ENCODE measurements at places on chromosomes 2 and 18.

DNA sequence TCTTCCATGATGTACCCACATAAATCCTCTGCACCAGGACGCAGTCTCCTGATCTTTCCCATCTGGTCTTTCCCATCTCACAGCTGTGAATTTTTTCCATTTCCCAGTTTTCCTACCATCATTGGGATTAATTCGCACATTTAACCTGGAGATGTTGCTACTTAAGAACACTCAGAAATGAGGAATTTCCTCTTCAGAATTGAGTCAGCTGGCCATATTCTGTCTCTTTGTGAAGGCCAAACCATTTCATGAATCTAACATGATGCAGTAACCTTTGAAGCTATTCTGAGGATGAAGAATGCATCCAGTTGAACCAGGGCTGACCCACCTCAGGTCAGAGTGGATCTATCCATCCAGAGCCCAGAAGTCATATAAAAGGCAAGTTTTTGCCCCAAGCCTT is 326.8 kb downstream of the SETBP1 start:
- no peak for DNase-seq

- DNase-seq, result no peak
Measured at GRCh38 chr2:8642366-8643068, 39.3 kb upstream of the ID2 start.

DNA sequence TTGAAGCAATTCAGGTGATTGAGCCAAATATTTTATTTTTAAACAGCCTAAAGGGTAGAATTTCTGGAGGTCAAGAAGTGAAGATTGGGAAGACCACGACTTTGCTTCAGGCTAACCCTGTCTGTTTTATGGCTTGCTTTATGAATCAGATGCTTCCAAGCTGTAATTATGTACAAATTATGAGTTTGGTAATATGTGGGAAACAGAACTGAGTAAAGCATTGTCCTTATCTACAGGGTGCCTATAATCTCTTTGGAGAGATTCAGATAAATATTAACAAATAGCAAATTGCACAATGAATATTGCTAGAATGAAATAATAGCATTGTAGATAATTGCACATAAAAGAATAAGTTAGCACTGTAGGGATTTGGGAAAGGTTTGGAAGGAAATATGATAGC is 539.4 kb upstream of the CDH2 start:
- DNase-seq, result no peak

DNA sequence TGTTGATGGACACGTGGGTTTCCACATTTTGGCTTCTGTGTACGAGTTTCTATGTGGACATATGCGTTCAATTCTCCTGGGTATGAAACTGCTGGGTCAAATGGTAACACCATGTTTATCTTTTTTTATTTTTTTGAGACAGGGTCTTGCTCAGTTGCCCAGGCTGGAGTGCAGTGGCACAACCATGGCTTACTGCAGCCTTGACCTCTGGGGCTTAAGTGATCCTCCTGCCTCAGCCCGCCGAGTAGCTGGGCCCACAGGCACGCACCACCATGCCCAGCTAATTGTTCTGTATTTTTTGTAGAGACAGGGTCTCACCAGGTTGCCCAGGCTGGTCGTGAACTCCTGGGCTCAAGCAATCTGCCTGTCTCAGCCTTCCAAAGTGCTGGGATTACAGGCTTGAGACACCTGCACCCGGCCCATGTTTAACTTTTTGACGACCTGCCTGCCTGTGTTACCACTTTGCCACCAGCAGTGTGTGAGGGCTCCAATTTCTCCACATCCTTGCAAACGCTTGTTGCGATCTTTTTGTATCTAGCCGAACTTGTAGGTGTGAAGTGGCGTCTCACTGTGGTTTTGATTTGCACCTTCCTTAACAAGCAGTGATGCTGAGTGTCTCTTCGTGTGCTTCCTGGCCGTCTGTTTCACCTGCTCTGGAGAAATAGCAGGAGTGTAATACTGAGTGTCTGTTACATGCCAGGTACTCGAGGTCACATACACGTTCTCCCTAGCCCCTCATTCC is 6.9 kb downstream of the HSBP1L1 start:
- no peak for DNase-seq

DNA sequence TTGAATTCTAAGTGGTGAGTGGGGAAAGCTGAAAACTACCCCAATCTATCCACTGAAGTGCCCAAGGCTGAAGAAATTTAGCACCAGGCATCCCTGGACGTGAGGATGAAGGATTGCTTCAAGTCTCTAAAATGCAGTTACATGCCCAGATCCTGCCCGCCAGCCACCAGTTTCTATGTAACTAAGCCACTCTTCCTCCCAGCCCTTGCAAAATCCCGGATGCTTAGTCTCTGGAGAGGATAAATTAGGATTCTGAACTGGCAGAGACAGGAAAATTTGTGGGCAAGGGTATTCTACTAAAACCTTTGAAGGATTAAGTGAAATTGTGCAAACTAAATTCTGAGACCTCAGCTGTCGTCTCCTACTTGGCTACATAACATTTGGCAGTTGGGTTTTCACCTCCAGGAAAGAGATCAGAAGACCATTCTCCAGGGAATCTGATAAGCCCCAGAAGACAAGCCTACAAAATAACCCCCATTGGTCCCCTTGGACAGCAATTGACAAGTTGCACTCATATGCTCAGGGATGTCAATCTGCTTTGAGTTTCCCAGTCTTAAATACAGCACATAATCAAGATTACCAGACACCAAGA is 93.9 kb upstream of the CD226 start:
- DNase-seq, result no peak

DNA sequence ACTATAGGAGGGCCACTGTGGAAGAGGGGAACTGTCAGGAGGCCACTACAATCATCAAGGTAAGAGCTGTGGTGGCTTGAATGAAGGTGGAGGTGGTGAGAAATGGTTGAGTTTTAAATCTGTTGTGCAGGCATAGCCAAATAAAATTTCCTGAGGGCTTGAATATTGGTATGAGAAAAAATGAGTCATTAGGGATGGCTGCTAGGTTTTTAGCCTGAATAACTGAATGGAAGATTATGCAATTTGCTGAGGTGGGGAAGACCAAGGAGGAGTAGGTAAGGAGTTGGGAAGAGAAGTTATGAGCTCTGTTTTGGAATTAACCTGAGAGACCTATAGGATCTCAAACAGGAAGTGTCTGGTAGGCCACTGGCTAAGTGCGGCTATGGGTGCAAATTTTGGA is 84.0 kb downstream of the KLHL14 start:
- DNase-seq, result no peak

DNA sequence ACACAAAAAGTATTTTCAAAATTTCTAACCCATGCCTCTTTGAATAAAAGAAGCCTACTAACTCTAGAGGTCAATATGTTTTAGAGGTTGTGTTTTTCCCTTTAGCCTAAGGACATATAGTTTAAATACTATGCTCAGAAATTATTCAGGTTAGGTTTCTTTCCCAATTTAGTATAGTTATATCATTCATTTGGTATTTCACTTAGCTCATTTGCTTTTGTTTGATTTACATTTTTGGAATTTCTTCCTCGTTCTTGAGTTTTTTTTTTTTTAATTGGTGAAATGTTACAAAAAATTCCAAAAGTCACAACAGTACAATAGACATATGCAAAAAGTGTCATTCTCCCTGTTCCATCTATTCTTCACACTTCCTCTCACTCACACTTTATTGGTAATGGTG is 371.3 kb upstream of the TNP1 start:
- DNase-seq, result no peak

GRCh38 chr2:191635333-191636234 is 42.4 kb upstream of the NABP1 start:
- DNase-seq, result no peak

- no peak for DNase-seq
Measured at GRCh38 chr2:158458617-158458920, 1.8 kb downstream of the PKP4 start.

- DNase-seq, result no peak
Measured at GRCh38 chr2:8457092-8457481, 224.8 kb upstream of the ID2 start.

DNA sequence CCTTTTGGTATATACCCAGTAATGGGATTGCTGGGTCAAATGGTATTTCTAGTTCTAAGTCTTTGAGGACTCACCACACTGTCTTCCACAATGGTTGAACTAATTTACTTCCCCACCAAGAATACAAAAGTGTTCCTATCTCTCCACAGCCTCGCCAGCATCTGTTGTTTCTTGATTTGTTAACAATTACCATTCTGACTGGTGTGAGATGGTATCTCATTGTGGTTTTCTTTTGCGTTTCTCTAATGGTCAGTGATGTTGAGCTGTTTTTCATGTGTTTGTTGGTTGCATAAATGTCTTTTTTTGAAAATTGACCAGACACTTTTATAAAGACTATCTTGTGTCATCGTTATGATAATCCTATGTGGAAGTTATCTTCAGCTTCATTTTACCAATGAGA is 16.0 kb upstream of the ATP8B1 start:
- DNase-seq, result no peak

DNA sequence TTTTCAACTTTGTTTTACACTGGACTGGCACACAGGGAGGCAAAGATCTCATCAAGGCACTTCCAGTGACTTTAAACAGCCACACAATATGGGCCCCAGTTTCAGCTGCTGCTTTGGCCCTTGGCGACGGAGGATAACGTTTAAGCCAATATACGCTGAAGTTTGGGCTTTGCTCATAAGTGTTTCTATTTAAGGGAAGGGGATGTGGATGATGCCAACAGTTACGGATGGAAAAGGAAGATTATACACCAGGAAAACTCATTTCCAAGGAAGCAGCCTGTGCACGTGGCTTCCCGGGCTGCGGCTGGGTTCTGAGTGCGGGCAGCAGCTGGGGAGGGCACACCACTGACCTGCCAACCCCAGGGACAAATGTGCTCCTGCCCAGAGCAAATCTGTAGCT is 151.1 kb downstream of the SH3BP4 start:
- DNase-seq, result no peak

DNA sequence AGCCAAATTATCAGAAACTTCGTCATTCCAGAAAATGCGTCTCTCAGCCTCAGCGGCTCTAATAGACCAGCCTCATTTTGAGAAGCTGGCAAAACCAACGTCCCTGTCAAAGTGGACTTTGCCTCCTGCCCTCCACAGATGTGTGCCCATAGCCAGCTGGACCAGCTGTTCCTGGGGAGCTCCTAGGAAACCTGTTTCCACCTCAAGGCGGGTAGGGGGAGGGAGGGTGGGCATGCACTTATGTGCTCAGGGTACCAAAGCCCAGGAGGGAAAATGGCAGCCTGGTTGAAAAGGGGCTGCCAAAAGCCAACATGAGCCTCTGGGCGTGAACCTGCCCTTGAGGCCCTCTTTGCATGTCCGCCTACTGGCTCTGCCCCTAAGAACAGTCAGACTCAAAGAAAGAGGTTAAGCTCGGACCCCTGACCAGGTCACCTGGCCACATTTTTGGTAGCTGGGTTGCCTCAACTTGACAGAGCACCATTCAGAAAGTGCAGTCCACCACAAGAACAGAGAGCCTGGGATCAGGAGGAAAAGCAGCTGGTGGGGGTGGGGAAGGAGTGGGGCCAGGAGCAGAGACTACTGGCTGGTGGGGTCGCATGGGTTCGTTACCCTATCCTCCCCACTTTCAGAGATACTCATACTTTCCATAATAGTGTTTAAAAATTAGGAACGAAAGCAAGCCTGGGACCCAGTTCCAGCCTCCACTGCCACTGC is 3.5 kb downstream of the PER2 start:
- DNase-seq, result no peak

GRCh38 chr2:176137252-176137580 is 7.7 kb downstream of the HOXD8 start:
- no peak for DNase-seq

- no peak for DNase-seq
Measured at GRCh38 chr18:79476918-79477571, 81.3 kb downstream of the NFATC1 start.

DNA sequence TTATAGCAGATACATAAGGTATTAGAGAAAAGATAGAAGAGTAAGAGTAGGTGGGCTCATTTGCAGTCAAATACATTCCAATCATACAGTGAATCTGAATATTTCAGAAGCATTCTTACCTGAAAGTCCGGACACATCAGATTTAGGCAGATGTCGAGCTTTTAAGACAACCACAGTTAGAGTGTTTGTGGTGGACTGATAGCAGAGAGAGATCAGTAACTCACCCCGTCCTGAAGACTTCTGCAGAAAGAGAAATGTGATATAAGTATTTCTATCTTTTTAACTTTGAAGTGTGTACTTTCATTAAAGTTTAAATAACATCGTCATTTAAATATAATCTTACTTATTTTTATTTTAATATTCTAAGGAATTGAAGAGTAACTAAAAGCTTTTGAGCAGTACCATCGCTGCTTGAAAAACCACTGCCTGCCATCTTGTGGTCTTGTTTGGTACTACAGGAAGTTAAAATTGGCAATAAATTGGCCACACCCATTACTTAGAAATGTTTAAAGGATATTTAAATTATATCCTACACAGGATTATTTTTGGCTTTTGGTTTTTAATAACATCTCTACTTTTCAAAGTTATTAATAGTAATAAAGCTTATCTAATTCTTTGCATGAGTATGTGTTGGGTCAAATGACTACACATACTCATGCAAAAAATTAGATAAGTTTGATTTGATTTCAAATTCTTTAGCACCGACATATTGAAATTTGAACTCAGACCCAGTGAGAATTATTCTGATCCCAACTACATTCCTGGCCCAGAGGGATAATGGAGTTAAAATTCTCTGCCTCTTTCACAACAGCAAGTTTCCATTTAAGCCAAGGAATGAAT is 5.5 kb downstream of the SYT4 start:
- DNase-seq, result no peak

- DNase-seq, result no peak
Measured at GRCh38 chr2:35973737-35974132, 381.8 kb upstream of the CRIM1 start.

- DNase-seq, result no peak
Measured at GRCh38 chr2:8279506-8279905, 402.4 kb upstream of the ID2 start.

DNA sequence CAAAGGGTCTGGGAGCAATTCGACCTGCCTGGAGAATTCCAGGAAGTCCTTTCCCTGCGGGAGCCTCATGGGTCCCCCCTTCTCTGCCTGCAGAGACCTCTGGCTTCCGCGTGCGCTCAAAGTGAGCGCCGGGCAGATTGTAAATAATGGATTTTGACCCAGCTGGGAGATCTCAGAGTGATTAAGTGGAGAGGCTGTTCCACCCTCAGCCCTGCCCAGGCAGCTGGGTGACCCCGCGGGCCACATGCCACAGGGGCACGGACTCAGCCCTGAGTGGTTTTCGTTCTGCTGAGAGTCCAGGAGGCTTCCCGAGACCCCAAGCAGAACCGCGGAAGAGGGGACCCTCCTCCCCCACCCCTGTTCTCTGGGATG is 1.2 kb downstream of the KCNG2 start:
- no peak for DNase-seq

DNA sequence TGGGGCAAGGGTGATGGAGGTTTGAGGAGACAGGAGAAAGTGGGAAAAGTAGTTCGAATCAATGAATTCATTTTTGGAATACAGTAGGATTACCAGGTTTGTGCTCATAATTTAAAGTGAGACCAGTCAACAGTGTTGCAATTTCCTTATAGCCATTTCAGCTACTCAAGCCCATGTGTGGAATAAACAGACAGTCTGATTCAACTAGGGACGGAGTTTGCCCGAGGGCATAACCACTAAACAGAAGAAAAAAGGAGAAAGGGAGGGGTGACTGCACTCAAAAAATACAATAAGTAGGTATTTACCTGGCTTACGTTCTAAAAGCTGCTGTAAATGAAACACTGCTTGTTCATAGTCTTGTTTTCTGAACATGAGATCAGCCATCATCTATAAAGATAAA is 55.2 kb downstream of the TTC21B start:
- DNase-seq, result no peak

Data from left forelimb (tissue), 1 donor.